ENCODE measurements at places on chromosomes 12 and 14.
A peak's percentile ranks its signal among the peaks of the same experiment; 100 is the strongest.

DNA sequence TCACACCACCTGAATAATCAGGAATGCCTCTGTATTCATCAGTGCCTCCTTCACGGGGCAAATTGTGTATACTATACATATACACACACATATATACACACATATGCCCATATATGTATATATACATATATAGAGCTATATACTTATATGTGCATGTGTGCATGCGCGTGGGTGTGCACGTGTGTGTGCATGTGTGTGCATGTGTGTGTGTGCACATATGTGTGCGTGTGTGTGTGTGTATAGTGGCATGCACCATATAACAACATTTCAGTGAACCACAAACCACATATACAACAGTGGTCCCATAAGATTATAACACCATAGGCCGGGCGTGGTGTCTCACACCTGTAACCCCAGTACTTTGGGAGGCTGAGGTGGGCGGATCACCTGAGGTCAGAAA is 35.7 kb downstream of the CFL2 start:
- DNase-seq, result no peak

DNA sequence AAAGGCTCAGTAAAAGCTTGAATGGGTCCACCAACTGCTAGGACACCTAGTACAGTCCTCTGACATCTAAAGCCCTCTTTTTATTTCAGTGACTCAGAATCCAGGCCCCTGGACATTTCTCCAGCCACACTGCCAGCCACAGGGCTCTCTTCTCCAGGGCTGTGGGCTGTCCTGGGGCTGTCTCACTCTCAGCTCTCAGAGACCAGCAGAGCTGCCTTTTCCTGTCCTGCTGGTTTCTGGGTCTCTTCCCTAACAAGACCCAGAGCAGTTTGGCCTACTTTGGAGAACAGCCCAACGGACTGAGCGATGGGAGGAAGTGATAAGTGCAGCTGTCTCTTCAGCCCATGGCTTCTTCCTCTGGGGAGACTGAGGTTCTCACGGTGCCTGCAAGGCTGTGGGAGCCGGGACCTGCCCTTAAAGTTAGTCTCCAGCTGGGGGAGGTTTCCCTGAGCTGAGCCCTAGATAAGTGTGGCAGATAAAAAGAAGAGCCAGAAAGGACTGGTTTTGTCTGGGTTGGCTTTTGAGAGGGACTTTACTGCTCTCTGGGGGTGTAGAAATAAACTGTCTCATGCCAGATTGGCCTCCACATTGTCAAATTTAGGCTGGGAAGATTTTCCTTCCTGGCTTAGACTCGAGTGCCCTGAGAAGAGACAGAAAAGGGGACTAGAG is 979.8 kb downstream of the VRK1 start:
- no peak for DNase-seq

DNA sequence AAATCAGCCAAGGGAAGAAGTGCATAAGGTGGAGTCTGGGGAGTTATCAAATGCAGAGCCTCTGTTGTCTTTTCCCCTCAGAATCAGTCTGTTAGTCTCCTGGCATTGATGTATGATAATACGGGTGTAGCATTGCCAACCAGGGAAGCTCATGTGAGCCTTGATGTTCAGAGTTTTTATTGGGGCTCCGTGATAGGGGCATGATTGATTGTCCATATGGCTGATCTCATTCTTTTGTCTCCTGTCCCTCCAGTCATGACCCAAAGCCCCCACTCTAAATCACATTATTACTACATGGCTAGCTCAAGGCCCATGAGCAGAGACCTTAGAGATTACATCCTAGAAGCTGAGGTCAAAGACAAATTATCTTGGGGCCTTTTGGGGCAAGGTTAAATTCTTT is 140.9 kb downstream of the NUBPL start:
- DNase-seq, result no peak

- DNase-seq, result peak; percentile 65
Measured at GRCh38 chr14:73786636-73787485, 64.8 kb upstream of the PTGR2 start.

GRCh38 chr14:48598458-48598857 is 923.1 kb upstream of the MDGA2 start:
- DNase-seq, result no peak

GRCh38 chr14:105146976-105147635 is 21.5 kb downstream of the JAG2 start:
- no peak for DNase-seq

GRCh38 chr12:126483145-126484068 is 1418.2 kb downstream of the AACS start:
- no peak for DNase-seq

DNA sequence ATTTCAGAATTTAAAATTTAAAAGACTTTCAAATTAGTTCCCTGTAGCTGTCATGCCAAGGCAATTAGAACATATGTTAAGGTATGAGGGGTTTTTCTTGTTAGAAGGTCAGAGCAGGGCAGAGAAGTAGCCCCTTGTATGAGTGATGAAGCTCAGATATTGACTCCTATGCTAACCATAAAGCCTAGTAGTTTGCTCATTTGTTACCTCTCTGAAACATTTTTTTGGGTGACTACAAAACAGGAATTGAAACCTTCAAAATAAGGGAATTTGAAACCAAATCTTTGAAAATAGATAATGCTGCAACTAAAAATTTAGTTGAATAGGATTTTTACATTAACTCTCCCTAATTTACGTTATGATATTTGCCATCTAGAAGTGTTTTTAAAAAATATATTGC is 333.5 kb downstream of the NAV3 start:
- no peak for DNase-seq

DNA sequence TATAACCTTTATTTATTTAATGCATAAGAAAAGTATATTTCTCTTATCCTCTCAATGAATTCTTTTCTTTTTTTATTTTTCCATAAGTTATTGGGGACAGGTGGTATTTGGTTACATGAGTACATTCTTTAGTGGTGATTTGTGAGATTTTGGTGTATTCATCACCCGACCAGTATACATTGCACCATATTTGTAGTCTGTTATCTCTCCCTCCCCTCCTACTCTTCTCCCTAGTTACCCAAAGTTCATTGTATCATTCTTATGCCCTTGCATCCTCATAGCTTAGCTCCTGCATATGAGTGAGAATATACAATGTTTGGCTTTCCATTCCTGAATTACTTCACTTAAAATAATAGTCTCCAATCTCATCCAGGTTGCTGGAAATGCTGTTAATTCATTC is 1900.0 kb upstream of the SEL1L start:
- no peak for DNase-seq

DNA sequence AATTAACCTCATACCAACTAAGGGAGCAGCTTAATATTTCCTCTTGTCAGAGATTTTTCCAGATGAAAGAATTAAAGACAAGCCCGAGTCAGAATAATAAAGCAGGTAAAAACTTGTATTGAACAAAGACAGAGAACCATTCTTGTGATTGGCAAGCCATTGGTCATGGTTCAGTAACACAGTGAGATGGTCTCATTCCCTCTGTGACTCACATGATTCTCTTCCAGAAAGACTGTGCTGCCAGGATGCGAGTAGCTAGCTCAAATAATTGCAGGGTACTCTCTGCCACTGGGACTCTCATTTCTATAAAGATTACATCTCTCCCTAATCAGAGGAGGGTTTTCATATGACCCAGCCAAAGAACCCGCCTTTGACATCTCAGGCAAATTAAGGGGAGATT is 179.4 kb downstream of the PHLDA1 start:
- DNase-seq, result no peak

GRCh38 chr12:123983822-123984485 is 10.9 kb downstream of the ZNF664 start:
- peak; percentile 33 for DNase-seq

DNA sequence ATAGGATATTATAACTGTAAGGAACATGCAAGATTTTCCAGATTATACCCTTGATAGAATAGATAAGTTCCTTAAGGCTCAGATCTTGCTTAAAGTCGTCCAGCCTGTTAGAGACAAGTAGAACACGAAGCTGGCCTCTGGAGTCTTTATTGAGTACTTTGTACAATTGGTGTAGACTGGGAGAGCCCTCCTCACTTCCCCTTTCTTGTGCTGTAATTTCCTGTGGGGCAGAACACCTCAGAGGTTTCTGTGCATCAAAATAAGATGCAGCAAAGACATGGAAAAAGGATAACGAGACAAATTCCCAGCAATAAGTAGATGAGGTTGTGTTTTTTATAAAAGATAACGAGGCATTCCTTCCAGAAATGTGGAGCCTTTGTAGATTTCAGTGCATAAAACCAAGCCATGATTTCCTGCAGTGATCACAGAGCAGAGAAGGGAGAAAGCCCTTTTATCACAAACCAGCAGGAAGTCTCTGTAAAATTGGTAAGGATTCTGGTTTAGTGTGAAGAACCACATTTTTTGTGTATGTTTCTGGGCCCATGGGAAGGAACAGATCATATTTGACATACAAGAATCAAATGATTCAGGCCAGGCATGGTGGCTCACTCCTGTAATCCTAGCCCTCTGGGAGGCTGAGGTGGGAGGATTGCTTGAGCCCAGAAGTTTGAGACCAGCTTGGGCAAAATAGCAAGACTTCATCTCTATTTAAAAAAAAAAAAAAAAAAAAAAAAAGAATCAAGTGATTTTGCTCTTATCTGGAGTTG is 18.0 kb downstream of the GPRC5A start:
- no peak for DNase-seq

- DNase-seq, result no peak
Measured at GRCh38 chr14:69319911-69320310, 60.0 kb downstream of the GALNT16 start.

GRCh38 chr12:102302553-102302952 is 104.9 kb upstream of the PMCH start:
- DNase-seq, result no peak

- no peak for DNase-seq
Measured at GRCh38 chr14:25048170-25049016, 1.6 kb downstream of the STXBP6 start.

GRCh38 chr14:61350427-61351270 is 29.3 kb downstream of the PRKCH start:
- DNase-seq, result peak; percentile 63

GRCh38 chr12:1929985-1930802 is 11.7 kb upstream of the CACNA2D4 start:
- DNase-seq, result no peak

- DNase-seq, result no peak
Measured at GRCh38 chr12:93536766-93537488, 35.5 kb upstream of the SOCS2 start.

GRCh38 chr14:77556946-77557345 is 58.3 kb upstream of the ISM2 start:
- no peak for DNase-seq

GRCh38 chr12:108457006-108457733 is 57.9 kb upstream of the FICD start:
- no peak for DNase-seq

DNA sequence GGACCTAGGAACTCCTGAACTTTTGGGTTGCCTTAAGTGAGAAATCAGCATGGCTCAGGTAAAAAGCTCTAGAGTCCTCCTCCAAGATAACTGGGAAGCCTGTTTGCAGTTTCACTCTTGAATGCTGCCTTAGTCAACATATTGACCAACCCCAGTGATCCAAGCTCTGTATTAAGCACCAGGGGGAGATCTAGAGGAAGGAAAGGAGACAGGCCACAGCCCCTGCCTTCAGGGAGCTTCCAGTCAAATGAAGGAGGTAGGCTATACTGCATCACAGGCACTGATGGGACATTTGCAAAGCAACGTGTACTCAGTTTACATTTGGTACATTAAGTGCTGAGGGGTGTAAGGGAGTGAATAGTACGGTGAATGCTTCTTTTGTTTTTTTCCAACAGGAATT is 1.2 kb upstream of the CSAD start:
- DNase-seq, result no peak

GRCh38 chr12:65818454-65819382 is 5.6 kb upstream of the HMGA2 start:
- DNase-seq, result no peak

DNA sequence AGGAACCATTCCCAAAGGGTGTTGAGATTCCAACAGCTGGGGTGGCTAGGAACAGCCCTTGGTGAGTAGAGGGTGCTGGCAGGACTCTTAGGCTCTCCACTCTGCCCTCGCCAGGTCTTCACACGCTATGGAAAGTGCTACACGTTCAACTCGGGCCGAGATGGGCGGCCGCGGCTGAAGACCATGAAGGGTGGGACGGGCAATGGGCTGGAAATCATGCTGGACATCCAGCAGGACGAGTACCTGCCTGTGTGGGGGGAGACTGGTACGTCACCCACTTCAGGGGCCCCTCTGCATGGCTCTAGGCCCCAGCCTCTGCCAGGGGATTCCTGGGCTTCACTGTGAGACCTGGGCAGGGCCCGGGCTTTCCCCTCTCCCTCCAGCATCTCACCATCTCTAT is 8.0 kb upstream of the SMARCD1 start:
- no peak for DNase-seq

DNA sequence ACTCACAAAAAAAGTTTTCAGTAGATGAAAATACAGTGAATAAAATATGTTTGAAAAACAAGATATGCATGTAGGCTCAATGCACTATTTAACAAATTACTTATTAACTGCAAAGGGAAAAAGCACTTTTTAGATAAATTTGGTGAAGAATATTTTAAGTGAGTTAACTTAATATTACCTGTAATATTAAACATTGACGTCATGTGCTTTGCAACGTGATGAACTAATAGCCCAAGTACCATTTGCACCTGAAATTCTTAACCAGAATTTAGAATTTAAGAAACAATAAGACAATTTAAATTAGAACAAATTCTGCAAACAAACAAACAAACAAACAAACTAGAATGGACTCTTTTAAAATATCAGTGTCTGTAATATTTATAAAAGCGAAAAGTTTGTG is 659.0 kb upstream of the NOVA1 start:
- DNase-seq, result no peak

- no peak for DNase-seq
Measured at GRCh38 chr12:65672441-65672840, 151.8 kb upstream of the HMGA2 start.

- DNase-seq, result no peak
Measured at GRCh38 chr12:56591126-56591525, 39.0 kb downstream of the BAZ2A start.

- DNase-seq, result no peak
Measured at GRCh38 chr12:41189395-41190251, 1.5 kb downstream of the PDZRN4 start.

- DNase-seq, result no peak
Measured at GRCh38 chr14:101132588-101132987, 229.1 kb upstream of the RTL1 start.

- DNase-seq, result no peak
Measured at GRCh38 chr12:120361506-120362208, 7.3 kb downstream of the MSI1 start.

GRCh38 chr14:93952829-93953228 is 23.5 kb downstream of the ASB2 start:
- DNase-seq, result no peak

- DNase-seq, result no peak
Measured at GRCh38 chr12:69927164-69927563, 102.1 kb downstream of the MYRFL start.
